Keratinocyte (primary cell): ENCODE measurements at places on chromosomes 7 and 10. TPM values are rescaled to one million over a fixed set of nuclear protein-coding genes. Genes with fewer than 3 reads are reported as not detected.
A peak's percentile ranks its signal among the peaks of the same experiment; 100 is the strongest.

- H3K4me1 ChIP-seq = no peaks in the 10 kb centered on the region
- no peak overlapping the region for H3K4me3 ChIP-seq
- peaks cover 17% of the 10 kb centered on the region for H3K27me3 ChIP-seq
- no peaks in the 10 kb centered on the region for H3K36me3 ChIP-seq
These were observed 4.9 kb upstream of the ADGRA1 start for GRCh38 chr10:133082685-133083421.

DNA sequence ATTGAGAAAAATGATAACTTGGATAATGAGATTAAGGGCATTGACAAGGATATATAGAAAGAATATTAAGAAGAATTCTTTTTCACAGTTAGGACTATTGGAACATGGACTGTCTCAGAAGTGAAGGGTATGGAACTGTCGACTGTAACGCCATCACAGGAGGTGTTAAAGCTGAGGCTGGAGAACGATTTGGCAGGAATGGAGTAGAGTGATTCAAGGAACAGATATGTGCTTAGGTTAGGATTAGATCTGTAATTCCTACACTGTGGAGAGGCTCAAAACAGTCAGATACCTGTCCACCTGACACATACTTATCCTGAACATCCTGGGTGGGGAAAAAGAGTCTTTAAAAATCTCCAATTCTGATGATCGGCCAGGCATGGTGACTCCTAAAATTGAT, 30.9 kb downstream of the RHOBTB1 start:
- H3K27me3 ChIP-seq = no peaks in the 10 kb centered on the region
- no peak overlapping the region for H3K27ac ChIP-seq
- H3K4me1 ChIP-seq = no peaks in the 10 kb centered on the region
- H3K36me3 ChIP-seq = peaks cover 2% of the 10 kb centered on the region

- no peaks in the 10 kb centered on the region for H3K36me3 ChIP-seq
- H3K4me1 ChIP-seq = peaks cover 53% of the 10 kb centered on the region
- no peak for DNase-seq
- peak overlapping the region; percentile 10 for H3K27ac ChIP-seq
- no peaks in the 10 kb centered on the region for H3K27me3 ChIP-seq
These were observed 38.2 kb upstream of the ANK3 start for GRCh38 chr10:60427709-60428386.

GRCh38 chr10:79295563-79295962, 51.7 kb upstream of the PPIF start:
- no peak overlapping the region for H3K4me3 ChIP-seq
- DNase-seq = no peak
- H3K27me3 ChIP-seq = no peaks in the 10 kb centered on the region
- H3K27ac ChIP-seq = no peak overlapping the region
- H3K4me1 ChIP-seq = peaks cover 26% of the 10 kb centered on the region

GRCh38 chr10:28894146-28894545, 216.8 kb downstream of the BAMBI start:
- H3K27me3 ChIP-seq = no peaks in the 10 kb centered on the region
- no peaks in the 10 kb centered on the region for H3K36me3 ChIP-seq
- no peak for DNase-seq

- H3K27me3 ChIP-seq = no peaks in the 10 kb centered on the region
- H3K4me3 ChIP-seq = no peak overlapping the region
- no peak overlapping the region for H3K27ac ChIP-seq
- peaks cover 13% of the 10 kb centered on the region for H3K4me1 ChIP-seq
These were observed 13.8 kb upstream of the GPR146 start for GRCh38 chr7:1030444-1031070.

DNA sequence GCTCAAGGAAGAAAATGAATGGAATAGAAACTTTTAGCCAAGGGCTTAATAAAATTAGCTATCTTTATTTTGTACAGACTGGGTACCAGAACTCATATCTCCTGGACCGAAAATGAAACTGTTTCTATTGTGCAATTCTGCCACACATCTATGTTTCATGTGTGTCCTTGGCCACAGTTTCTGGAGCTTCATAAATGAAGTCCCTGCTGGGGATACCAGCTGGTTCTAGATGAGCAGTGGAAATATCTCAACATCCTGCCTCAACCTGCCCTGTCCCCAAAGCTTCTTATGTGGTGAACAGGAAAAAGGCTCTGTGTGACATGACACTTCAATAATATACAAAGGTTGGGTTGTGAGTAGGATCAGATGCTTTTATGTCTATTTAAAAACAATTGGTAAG, 310.1 kb upstream of the SORCS1 start:
- H3K4me1 ChIP-seq = no peaks in the 10 kb centered on the region
- H3K27me3 ChIP-seq = no peaks in the 10 kb centered on the region
- H3K36me3 ChIP-seq = no peaks in the 10 kb centered on the region
- no peak overlapping the region for H3K4me3 ChIP-seq

GRCh38 chr10:128116851-128117615, 9.2 kb downstream of the MKI67 start:
- DNase-seq = no peak
- peaks cover 2% of the 10 kb centered on the region for H3K36me3 ChIP-seq
- H3K4me3 ChIP-seq = no peak overlapping the region
- H3K27ac ChIP-seq = no peak overlapping the region
- H3K4me1 ChIP-seq = no peaks in the 10 kb centered on the region

DNA sequence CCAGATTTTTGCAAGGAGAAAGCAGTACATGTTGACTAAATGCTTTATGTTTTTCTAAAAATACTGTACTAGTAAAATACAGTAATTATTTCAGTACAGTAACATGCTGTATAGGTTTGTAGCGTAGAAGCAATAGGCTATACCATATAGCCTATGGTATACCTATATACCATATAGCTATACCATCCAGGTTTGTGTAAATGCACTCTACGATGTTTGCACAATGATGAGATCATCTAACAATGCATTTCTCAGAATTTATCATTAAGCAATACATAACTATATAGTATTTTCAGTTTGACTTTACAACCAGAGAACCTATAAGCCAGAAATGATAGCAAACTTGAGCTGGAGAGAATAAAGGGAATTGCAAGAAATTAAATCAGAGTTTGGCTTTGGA, 109.7 kb upstream of the DNAJB12 start:
- no peak overlapping the region for H3K27ac ChIP-seq
- no peaks in the 10 kb centered on the region for H3K27me3 ChIP-seq
- H3K36me3 ChIP-seq = no peaks in the 10 kb centered on the region
- H3K4me3 ChIP-seq = no peak overlapping the region

The OR2A42 gene
- polyA plus RNA-seq = not detected in 3 replicates

The H2BK1 gene
- polyA plus RNA-seq = not detected in 3 replicates
